MM.1S (cell line): ENCODE measurements at places on chromosomes 2 and 18.

DNA sequence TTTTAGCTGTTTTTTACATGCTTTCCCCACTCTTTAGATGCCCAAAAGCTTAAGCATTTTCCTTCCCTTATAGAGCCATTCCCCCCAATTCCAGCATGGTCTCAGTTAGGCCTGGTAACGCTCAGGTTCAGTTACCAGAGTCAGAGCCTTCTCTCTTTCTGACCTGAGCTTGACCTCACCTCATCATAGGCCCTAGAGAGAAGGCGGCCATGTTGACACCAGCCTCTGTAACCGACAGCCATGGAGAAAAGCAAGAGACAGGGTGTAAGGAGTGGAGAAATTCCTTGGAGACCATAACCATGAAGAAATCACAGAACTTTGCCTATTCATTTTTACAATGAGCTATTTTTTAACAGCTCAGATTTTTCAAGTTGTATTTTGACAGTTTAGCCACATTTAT is 99.4 kb downstream of the RTN4 start:
- no peaks in the 10 kb centered on the region for H3K36me3 ChIP-seq
- H3K4me3 ChIP-seq: no peak overlapping the region
- DNase-seq: no peak
- H3K27ac ChIP-seq: no peak overlapping the region
- H3K27me3 ChIP-seq: no peaks in the 10 kb centered on the region
- peaks cover 5% of the 10 kb centered on the region for H3K4me1 ChIP-seq

DNA sequence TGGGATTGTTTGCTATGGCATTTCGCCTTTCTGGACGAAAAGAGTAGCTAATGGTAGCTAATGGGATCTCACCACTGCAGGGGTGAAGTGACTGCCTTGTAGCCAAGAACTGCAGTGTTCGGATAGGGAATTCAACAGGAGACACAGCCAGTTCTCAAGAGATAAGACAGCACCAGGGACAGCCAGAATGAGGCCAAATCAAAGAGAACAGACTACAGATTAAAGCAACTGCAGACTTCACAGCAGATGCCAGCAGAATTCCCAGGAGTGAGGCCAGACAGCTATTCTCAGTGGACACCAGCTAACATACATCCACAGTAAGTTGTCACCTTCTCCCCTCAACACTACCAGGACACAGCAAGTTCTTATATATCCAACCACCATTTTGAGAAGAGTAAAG is 124.0 kb downstream of the PLA2R1 start:
- DNase-seq: no peak
- H3K36me3 ChIP-seq: no peaks in the 10 kb centered on the region
- H3K4me3 ChIP-seq: no peak overlapping the region

DNA sequence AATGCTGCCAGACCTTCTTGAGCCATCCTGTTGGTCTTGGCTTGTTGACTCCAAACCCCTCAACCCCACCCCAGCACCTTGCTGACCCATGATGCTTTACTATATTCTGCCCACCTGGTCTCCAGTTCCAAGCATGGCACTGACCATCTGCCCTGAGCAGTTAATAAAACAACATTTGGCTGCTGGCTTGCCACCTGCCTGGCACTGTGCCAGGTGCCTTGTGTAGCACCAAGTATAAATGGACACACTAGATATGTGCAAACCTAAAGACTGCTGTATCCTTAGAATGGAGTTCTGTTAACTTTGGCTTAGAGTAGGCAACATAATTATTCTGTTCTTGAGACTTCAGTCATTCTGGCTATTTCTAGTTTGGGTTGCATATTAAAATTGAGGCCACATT is 91.4 kb downstream of the ACSL3 start:
- peak; percentile 52 for DNase-seq
- no peak overlapping the region for H3K27ac ChIP-seq
- peaks cover 6% of the 10 kb centered on the region; the same call in 1 of the 2 replicates for H3K4me1 ChIP-seq
- H3K36me3 ChIP-seq: no peaks in the 10 kb centered on the region

DNA sequence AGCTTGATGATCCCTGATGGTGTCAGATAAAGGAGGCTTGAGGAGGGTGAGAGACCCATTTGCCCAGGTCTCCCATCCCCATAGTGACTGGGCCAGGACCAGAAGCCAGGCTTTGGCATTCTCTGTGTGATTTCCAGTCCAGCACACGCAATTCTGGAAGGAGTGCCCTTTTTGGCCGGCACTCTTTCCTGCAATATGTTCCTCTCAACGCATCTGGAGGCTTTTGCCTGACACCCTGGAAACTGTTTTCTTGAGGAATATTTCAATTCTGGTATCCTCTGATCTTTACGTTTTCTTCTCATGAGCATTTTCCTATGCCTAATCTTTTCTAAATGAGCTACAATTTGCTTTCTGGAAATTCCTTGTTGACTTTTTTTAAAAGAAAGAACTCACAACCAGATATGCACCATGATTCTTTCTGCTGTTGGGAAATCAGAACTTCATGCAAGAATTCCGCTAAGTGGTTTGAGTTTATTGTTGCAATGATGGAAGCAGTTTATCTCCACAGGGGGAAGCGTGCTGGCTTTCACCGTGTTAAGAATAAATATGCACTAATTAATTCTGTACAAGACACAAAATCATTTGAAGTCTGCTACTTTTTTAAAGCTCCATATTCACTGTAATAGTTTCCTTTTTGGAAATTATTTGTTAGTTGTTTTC is 143.7 kb downstream of the NAPG start:
- H3K27ac ChIP-seq: no peak overlapping the region
- H3K36me3 ChIP-seq: no peaks in the 10 kb centered on the region
- no peak overlapping the region for H3K4me3 ChIP-seq

DNA sequence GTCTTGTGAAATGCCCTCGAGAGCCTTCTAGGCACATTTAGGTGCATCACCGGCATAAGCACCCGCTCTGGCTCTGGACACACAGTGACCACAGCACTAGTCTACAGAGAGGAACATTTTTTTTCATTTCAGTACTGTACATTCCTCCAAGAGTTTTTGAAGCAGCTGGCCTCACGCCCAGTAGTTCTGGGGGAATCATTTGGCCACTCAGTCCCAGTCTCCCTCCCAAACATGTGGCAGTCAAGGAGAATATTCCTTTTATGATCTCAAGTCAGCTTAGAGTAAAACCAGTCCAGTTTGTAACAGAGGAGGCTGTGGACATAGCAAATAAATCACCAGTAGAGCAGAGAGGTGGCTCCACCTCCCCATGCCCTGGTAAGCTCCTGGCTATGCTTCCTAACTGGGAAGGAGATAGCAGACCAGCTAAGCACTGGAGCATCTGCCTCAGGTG is 48.1 kb downstream of the KCNE4 start:
- H3K27ac ChIP-seq: no peak overlapping the region
- H3K4me3 ChIP-seq: no peak overlapping the region
- no peaks in the 10 kb centered on the region for H3K27me3 ChIP-seq
- H3K4me1 ChIP-seq: peaks cover 8% of the 10 kb centered on the region

DNA sequence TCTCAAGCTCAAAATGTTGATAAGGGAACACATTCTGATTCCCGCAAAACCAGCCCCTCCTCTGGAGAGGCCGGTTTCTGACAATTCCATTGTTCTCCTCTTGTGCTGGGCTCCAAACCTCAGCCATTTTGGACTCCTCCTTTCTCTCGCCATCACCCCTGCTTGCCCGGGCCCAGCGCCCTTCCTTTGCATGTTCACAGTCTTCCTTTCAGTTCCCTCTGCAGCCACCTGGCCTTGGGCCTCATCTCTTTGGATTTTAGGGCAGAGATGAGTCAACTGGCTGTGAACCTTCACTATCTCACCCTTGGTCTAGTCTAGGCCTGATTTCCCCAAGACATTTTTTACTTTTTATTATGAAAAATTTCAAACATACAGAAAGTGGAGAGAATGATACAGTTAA is 155.9 kb upstream of the MAP3K20 start:
- H3K4me3 ChIP-seq: no peak overlapping the region
- H3K36me3 ChIP-seq: no peaks in the 10 kb centered on the region
- H3K27ac ChIP-seq: no peak overlapping the region
- H3K4me1 ChIP-seq: no peaks in the 10 kb centered on the region
- H3K27me3 ChIP-seq: no peaks in the 10 kb centered on the region

- no peaks in the 10 kb centered on the region for H3K4me1 ChIP-seq
- H3K36me3 ChIP-seq: peaks cover 3% of the 10 kb centered on the region; the same call in 1 of the 2 replicates
- DNase-seq: no peak
- no peaks in the 10 kb centered on the region for H3K27me3 ChIP-seq
- no peak overlapping the region for H3K27ac ChIP-seq
Measured at GRCh38 chr2:15633043-15633970, 41.6 kb downstream of the DDX1 start.

DNA sequence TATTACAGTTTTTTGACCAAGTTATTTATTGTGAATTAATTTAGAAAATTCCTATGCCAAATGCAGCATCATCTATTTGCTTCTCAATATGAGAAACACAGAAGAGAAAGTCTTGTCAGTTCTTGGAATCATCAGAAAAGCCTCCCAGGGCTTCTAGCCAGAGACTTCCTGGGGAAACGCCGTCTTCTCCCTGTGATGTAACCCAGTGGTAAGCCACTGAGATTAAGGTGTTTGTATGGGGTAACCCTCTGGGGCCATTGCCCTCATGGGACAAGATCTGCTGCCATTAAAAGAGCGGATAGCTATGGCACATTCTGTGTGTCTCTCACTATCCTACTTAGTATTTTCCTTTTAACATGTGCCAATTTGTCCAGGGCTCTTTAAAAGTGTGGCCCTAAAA is 28.0 kb downstream of the ANKRD29 start:
- no peaks in the 10 kb centered on the region for H3K36me3 ChIP-seq
- H3K4me1 ChIP-seq: no peaks in the 10 kb centered on the region; the same call in 1 of the 2 replicates
- H3K27ac ChIP-seq: no peak overlapping the region
- no peak for DNase-seq
- H3K27me3 ChIP-seq: no peaks in the 10 kb centered on the region

DNA sequence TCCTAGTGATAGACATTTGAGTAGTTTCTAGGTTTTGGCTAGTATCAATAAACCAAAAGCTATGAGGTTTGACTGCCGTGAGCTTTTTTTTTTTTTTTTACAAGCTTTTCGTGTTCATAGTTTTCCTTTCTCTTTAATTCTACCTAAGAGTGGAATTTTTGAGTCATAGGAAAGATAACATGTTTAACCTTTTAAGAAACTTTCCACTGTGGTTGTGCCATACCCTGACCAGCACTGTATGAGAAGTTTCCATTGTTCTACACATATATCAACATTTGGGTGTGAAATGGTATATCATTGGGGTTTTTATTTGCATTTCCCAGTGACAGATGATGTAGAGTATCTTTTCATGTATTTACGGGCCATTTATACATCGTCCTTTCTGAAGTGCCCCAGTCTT is 31.7 kb downstream of the UBE2F start:
- no peaks in the 10 kb centered on the region for H3K4me1 ChIP-seq
- no peaks in the 10 kb centered on the region for H3K27me3 ChIP-seq
- H3K27ac ChIP-seq: no peak overlapping the region
- H3K36me3 ChIP-seq: no peaks in the 10 kb centered on the region

DNA sequence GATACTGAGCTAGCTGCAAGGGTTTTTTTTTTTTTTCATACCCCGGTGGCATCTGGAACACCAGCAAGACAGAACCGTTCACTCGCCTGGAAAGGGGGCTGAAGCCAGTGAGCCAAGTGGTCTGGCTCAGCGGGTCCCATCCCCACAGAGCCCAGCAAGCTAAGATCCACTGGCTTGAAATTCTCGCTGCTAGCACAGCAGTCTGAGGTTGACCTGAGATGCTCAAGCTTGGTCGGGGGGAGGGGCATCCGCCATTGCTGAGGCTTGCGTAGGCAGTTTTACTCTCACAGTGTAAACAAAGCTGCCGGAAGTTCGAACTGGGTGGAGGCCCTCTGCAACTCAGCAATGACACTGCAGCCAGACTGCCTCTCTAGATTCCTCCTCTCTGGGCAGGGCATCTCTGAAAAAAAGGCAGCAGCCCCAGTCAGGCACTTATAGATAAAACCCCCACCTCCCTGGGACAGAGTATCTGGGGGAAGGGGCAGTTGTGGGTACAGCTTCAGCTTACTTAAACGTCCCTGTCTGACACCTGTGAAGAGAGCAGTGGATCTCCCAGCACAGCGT is 5.1 kb upstream of the MIB1 start:
- DNase-seq: peak; percentile 93
- H3K27me3 ChIP-seq: no peaks in the 10 kb centered on the region
- H3K4me3 ChIP-seq: no peak overlapping the region
- H3K36me3 ChIP-seq: no peaks in the 10 kb centered on the region
- H3K27ac ChIP-seq: peak overlapping the region; percentile 79; the same call in 1 of the 2 replicates

DNA sequence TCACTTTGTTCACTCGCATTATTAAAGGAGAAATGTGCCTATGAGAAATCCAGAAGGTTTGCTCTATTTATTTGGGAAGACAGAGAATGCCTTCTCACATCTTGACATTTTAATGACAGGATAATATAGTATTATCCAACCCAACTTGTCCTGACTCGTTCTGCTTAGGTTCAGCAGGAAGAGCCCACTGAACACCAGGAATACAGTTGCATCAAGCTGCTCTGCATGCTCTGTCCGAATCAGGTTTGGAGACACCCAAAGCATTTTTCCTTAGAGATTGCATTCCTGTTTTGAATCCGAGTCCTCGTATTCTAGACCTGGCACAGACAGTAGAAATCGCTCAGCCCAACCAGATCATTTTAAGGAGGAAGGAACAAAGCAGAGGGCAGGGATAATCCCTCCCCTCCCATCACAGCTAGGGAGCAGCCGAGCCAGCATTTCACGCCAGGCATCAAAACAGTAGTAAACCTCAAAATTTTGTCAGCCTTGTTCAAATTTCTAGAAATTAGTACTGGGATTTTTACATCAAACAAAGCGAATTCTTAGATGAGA is 837.4 kb upstream of the ID2 start:
- DNase-seq: no peak
- H3K27me3 ChIP-seq: no peaks in the 10 kb centered on the region
- H3K36me3 ChIP-seq: no peaks in the 10 kb centered on the region
- no peak overlapping the region for H3K27ac ChIP-seq
- H3K4me3 ChIP-seq: no peak overlapping the region

- H3K27ac ChIP-seq: no peak overlapping the region
- no peaks in the 10 kb centered on the region for H3K27me3 ChIP-seq
- H3K4me1 ChIP-seq: peaks cover 14% of the 10 kb centered on the region; the same call in 1 of the 2 replicates
- no peaks in the 10 kb centered on the region for H3K36me3 ChIP-seq
Measured at GRCh38 chr2:203535784-203536585, 884 bp upstream of the RAPH1 start.

GRCh38 chr18:27685807-27686412 is 491.0 kb downstream of the CDH2 start:
- H3K36me3 ChIP-seq: no peaks in the 10 kb centered on the region
- H3K4me1 ChIP-seq: no peaks in the 10 kb centered on the region
- peak; percentile 19 for DNase-seq
- no peak overlapping the region for H3K27ac ChIP-seq

GRCh38 chr2:134120406-134120732 is 133.5 kb upstream of the MGAT5 start:
- peaks cover 54% of the 10 kb centered on the region for H3K4me1 ChIP-seq
- no peaks in the 10 kb centered on the region for H3K36me3 ChIP-seq
- DNase-seq: no peak
- peak overlapping the region; percentile 92 for H3K4me3 ChIP-seq
- H3K27me3 ChIP-seq: no peaks in the 10 kb centered on the region
- peak overlapping the region; percentile 88 for H3K27ac ChIP-seq

DNA sequence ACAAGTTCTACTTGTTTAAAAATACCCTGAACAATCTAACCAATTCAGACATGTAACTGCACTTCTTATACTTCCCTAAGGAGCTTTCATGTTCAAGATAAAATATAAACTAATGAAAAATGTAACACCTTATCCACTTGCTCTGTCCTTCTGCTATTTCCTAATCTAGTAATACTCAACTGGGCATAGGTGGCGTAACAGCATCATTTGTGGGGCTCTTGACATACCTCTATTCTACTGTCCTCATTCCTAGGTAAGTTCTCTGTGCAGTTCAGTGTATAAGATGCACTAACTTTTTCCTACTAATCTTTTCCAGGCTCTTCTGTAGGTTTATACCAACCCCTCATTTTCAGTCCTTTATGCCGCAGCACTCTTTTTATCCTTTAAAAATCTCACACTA is 36.7 kb downstream of the PRKD3 start:
- peak overlapping the region; percentile 4; the same call in 1 of the 2 replicates for H3K27ac ChIP-seq
- H3K36me3 ChIP-seq: peaks cover 38% of the 10 kb centered on the region
- H3K27me3 ChIP-seq: no peaks in the 10 kb centered on the region
